ENCODE measurements at places on chromosomes 3 and 15.
A peak's percentile ranks its signal among the peaks of the same experiment; 100 is the strongest.

DNA sequence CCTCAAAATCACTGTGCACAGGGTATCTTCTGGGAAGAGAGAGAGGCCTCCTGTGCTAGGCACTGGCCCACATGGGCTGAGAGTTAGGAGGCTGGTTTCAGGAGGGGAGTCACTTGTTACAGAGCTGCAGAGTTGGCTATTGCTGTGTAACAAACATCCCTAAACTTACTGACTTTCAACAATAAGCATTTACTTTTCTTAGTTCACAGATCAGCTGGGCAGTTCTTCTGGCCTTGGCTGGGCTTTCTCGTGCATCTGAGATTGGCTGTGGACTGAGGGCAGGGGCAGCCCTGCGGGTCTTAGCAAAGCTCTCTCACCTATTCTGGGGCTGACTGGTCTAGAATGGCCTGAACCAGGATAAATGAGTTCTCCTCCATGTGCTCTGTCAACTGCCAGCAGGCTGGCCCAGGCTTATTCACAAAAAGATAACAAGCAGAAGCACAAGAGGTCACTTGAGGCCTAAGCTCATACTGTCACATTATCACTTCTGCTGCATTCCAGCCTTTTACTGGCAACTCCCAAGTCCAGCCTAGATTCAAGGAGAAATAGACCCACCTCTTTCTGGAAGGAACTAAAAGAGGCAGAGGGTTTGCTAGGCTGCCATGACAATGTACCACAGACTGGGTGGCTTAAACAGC is 17.2 kb upstream of the RBSN start:
- no peak for DNase-seq

- DNase-seq: no peak
These were observed 70.1 kb upstream of the VEPH1 start for GRCh38 chr3:157573281-157573680.

DNA sequence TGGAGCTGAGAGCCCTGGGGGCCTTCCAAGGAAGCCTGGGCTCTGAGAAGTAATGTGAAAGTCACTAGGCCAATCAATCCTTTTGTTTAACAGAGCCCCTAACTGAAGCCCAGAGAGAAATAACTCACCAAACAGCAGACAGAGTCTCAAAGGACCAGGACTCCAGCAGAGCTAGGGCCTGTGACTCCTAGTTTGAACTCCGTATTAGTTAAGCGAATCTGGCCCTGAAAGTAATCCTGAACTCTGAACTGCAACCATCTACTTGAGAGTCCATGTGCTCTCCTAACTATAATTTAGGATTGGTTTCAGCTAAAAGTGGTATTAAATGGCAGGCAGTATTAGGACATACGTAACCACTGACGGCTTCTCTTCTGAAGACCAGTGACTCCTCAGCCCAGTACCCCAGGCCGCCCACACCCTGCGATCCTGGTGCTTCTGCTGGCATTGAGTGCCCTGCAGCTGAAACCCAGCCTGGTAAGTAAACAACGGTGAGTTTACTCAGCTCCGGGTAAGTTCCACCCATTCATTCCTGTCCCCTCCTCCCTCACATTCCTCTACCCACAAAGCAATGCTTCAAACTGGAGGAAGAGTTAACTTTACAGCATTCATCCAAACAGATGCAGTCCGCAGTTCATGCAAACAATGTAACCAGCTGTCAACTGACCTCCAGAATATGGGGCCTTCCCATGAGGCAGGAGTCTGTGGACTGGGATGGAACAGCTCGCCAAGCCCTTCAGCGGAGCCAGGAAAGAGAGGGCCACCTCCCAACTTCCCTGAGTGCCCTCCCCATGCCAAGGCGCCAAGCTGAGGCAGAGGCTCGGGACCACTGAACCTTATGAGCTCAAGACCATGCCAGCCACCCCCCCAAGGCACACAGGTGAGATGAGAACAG is 7.3 kb downstream of the MYO5C start:
- no peak for DNase-seq

GRCh38 chr15:38220606-38221273 is 31.9 kb upstream of the SPRED1 start:
- no peak for DNase-seq

DNA sequence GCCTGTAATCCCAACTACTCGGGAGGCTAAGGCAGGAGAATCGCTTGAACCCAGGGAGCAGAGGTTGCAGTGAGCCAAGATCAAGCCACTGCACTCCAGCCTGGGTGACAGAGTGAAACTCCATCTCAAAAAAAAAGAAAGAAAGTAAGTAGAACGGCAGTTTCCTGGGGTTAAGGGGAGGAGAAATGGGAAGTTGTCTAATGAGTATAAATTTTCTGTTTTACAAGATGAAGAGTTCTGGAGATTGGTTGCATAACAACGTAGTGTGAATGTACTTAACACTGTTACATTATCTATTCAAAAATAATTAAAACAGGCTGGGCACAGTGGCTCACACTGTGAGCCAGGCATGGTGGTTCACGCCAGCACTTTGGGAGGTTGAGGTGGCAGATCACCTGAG is 45.4 kb downstream of the GRK7 start:
- DNase-seq: no peak

- DNase-seq: no peak
These were observed 54.1 kb downstream of the LPP start for GRCh38 chr3:188207941-188208515.

DNA sequence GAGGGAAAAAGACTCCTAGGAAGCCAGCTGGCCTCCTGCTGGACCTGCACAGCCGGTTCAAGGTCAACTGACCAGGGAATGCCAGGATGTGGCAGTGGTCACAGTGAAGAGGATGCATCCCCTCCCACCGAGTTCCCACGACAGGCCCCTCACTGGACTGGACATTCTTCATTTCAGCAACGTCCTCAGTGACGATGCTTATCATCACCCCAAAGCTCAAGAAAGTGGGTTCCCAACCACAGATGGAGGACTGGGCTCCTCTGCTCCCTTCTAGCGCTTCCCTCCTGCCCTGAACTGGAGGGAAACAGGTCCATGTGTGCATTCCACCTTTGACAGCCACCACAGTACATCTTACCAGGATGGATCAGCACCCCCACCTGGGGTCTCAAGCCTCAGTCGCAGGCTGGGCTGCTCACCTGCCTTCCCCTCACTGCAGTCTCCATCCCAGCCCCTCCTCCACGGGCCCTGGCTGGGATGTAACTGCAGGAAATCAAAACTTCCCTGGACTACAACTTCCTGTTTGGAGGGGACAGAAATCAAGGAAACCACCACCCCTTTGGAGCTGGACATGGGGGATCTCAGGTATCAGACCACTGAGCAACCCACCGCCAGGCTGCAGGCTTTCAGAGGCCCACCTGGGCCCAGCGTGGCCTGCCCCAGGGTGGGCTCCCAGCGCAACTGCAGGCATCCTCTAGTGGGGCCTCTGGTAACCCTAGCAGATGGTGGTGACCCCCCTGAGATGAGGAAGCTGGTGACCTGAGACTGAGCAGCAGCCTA is 7.3 kb downstream of the CALML4 start:
- DNase-seq: no peak

- DNase-seq: no peak
These were observed 146.3 kb downstream of the ANXA2 start for GRCh38 chr15:60251300-60252070.

GRCh38 chr3:180362081-180362480 is 239.9 kb upstream of the TTC14 start:
- no peak for DNase-seq

DNA sequence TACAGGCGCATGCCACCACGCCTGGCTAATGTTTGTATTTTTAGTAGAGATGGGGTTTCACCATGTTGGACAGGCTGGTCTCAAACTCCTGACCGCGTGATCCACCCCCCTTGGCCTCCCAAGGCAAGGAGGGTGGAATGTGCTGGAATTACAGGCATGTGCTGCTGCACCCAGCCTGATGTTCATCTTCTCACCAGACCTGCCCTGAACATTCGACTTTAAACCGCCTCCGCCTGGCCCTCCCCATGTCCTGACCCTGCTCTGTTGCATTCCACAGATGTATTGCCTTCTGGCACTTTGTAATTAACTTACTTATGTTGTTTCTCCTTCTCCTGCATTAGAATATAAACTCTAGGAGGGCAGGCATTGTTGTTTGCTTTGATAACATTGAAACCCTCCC is 102.1 kb downstream of the LINGO1 start:
- DNase-seq: no peak

- DNase-seq: peak; percentile 9
These were observed 554.8 kb upstream of the CBLB start for GRCh38 chr3:106423321-106424225.

DNA sequence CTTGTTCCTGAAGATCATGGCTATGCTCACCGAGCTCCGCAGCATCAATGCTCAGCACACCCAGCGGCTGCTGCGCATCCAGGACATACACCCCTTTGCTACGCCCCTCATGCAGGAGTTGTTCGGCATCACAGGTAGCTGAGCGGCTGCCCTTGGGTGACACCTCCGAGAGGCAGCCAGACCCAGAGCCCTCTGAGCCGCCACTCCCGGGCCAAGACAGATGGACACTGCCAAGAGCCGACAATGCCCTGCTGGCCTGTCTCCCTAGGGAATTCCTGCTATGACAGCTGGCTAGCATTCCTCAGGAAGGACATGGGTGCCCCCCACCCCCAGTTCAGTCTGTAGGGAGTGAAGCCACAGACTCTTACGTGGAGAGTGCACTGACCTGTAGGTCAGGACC is 35.2 kb downstream of the NR1I2 start:
- DNase-seq: no peak

GRCh38 chr15:56014677-56015076 is 21.3 kb upstream of the NEDD4 start:
- no peak for DNase-seq

DNA sequence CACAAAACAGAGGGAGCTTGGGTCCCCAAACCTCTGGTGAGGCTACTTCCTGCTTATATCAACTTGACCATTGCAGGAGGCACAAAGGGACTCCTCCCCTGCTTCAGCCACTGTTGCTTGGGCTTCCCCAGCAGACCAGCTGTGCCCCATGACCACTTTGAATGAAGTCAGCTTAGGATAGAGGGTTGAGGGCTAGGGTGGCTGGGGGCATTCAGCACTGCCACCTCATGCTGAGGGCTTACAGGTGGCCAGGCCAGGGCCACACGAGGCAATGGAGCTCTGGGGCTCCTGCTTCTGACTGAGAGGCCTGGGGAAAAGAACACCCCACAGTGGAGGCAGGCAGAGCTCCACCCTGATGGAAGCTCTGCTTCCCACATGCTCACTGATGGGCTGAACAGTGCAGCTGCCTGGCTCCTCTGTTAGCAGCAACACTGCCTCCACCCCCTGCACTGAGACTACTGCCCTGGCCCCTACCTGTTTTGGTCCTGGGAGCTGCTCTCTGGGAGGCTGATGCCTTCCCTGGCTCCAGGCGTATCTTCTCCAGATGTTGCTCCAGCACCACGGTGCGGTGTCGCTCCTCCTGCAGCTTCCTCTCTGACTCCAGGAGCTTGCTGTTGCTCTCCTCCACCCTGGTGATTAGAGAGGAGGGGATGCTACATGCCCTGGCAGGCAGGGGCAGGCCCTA is 10.2 kb upstream of the HHATL start:
- no peak for DNase-seq

DNA sequence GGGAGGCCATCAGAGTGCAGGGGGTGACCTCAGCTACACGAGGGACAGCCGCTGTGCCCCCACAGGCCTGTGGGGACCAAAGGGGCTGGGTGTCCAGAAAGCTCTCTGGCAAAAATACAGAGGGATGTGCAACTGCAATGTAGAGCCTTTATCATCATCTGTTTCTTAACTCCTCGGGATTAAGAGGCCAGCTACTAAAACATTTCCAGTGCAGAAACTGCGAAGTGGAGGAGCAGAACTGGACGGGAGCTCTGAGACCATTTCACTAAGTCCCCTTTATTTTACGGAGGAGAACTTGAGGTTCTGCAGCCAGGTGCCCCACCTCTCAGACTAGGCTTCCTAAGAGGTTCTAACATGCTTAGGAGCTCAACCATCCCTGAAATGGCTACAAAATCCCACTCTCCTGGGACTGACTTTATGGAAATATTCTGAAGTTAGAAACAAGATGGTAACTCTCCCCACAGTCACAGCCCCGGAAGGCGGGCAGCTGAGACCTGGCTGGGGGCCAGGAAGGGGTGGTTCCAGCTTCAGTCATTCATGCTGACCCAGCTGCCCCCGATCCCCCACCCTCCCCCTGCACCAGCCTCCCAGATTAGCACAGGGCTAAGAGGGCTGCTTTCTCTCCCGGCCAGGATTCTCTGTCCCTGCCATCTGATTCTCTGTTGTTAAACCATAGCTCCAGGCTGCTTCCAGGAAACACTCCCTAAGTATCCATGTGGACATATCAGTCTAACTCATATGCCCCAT is 40.3 kb downstream of the UMPS start:
- no peak for DNase-seq

GRCh38 chr15:59821286-59821685 is 132.2 kb upstream of the BNIP2 start:
- DNase-seq: no peak

GRCh38 chr3:191696348-191696747 is 235.4 kb downstream of the PYDC2 start:
- DNase-seq: no peak

- no peak for DNase-seq
These were observed 26.2 kb downstream of the SLC12A8 start for GRCh38 chr3:125186261-125186787.

- no peak for DNase-seq
These were observed 60.4 kb downstream of the GTF2E1 start for GRCh38 chr3:120802916-120803315.

DNA sequence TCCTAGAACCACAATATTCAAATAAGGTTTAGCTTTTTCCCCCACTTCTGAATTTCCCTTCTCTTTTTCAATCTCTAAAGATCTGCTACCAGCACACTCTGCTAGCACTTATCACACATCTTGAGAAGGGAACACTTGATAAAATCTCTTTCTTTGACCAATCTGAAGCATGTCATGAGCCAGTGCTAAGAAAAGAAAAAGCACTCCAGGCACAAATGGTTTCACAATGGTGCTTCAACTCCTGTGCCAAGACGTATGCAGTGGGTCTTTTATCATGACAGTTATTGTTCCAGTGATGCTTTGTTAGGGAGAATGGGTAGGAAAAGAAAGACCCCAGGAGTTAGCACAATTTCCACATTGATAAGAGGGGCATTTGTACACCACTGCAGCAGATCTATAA is 248.4 kb downstream of the ZNF385D start:
- no peak for DNase-seq

DNA sequence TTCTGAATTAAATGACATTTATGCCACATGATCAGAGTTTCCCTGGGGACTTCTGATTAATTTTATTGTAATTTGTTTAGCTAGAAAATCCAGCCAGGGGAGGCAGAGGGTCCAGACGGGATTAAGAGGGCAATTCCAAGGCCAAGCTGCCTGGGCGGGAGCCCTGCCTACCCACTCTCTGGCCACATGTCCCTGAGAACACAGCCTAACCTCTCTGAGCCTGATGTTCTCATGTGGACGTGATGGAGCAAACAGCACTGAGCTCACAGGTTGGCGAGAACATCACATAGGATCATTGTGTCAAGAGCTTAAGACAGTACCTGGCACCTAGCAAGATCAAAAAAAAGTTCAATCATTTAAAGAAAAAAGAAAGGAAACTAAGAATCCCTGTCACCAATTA is 1.0 kb downstream of the LRRC2 start:
- no peak for DNase-seq

- no peak for DNase-seq
These were observed 69.2 kb upstream of the RPL32 start for GRCh38 chr3:12910356-12911099.

- no peak for DNase-seq
These were observed 3.4 kb downstream of the IFT57 start for GRCh38 chr3:108218811-108219210.
